Cortex of kidney (tissue), 1 donor: ENCODE measurements at places on chromosomes 3 and 15.

DNA sequence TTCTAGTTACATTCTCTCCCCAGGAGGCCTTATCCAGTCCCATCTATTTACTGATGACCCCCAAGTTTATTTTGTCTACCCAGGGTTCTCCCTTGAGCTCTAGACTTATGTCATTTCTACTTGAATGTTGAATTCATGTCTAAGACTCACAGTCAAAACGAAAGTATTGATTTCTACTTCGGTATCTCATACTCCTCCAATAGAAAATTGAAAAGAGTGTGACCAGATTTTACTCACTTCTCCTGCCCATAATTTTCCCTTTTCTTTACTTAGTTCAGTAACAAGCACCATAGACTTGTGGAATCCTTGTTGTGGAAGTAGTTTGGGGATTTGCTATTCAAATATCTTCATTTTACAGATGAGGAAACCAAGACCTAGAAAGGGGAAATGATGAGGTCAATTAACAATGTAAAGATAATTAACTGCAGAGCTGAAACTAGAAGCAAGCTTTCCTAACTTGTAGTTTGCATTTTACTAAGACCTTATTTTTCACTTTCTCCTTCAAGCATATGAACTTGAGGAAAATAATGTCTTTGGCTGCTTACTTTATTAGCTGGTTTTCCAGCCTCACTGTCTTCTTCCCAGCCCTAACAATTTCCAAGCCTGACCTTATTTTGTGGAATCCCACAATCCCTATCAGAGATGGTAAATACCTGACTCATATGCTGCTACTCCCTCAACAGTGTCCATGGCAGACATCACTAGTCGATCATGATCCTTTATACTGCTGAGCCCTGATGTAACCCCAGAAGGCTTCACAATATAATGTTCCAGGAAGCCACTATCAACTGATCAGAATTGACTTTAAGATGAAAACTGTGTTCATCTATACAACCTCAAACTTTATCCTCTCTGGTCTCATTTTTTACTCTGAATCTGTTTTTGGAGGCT lies 123.9 kb upstream of the AGBL1 start:
- no peak for DNase-seq

DNA sequence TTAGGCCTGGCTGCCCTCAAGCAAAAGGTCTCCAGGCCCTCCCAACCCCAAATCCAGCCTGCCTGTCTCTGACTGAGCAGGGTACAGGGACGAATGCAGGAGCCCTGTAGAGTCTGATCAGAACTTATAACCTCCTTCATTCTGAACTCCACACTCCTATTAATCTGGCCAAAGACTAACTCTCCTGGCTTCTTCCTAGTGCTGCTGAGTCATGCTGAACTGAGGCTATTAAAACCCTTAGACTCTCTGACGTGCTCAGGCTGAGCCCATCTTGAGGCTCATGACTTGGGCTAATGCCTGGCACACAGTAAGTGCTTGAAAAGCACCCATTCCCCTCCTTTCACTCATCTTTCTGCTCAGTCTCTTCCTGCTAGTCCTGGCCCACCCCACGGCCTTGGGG lies 81.9 kb downstream of the NUP210 start:
- DNase-seq: no peak

GRCh38 chr15:98863983-98864382 lies 143.6 kb downstream of the PGPEP1L start:
- no peak for DNase-seq

- DNase-seq: no peak
Measured at GRCh38 chr15:25469377-25469776, 30.6 kb upstream of the UBE3A start.

GRCh38 chr3:122681284-122681973 lies 790 bp downstream of the PARP14 start:
- DNase-seq: no peak

DNA sequence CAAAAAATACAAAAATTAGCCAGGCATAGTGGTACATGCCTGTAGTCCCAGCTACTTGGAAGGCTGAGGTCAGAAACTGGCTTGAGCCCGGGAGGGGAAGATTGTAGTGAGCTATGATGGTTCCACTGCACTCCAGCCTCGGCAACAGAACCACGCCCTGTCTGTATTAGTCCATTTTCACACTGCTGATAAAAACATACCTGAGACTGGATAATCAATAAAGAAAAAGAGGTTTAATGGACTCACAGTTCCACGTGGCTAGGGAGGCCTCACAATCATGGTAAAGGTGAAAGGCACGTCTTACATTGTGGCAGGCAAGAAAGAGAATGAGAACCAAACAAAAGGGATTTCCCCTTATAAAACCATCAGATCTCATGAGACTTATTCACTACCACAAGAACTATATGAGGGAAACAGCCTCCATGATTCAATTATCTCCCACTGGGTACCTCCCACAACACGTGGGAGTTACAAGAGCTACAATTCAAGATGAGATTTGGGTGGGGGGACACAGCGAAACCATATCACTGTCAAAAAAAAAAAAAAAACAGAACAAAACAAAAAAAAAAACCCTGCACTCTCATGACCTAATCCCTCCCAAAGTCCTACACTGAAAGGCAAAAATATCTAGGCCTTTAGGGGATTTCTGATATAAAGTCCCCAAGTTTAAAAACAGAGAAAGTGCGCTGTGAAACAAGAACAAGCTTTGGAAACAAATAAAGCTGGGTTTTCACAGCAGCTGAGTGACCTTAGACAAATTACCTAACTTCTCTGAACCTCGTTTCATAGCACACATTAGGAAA lies 224.7 kb downstream of the IGSF11 start:
- DNase-seq: no peak
